ENCODE measurements at places on chromosomes 1 and 21.

DNA sequence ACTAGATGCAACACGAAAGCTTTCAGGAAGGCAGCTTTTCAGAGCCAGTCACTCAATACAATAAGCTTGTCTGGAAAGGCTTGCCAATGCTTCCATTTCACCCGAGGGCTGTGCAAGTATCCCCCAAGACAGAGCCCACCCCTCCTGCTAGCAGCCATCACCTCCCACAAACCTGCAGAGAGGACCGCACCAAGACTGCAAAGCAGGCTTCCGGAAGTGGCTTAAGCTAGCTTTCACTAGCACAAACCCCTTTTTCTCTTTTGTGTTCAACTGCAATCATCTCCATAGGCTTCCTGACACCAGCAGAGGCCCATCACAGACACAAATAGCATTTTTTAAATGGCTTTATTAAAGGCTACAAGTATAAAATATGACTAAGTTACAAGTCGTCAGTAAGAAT lies 31.5 kb downstream of the C1orf198 start:
- no peak for DNase-seq

- no peak for DNase-seq
These were observed 244.4 kb downstream of the FOXD2 start for GRCh38 chr1:47682198-47682597.

GRCh38 chr1:180946056-180946455 lies 33.4 kb downstream of the KIAA1614 start:
- no peak for DNase-seq

DNA sequence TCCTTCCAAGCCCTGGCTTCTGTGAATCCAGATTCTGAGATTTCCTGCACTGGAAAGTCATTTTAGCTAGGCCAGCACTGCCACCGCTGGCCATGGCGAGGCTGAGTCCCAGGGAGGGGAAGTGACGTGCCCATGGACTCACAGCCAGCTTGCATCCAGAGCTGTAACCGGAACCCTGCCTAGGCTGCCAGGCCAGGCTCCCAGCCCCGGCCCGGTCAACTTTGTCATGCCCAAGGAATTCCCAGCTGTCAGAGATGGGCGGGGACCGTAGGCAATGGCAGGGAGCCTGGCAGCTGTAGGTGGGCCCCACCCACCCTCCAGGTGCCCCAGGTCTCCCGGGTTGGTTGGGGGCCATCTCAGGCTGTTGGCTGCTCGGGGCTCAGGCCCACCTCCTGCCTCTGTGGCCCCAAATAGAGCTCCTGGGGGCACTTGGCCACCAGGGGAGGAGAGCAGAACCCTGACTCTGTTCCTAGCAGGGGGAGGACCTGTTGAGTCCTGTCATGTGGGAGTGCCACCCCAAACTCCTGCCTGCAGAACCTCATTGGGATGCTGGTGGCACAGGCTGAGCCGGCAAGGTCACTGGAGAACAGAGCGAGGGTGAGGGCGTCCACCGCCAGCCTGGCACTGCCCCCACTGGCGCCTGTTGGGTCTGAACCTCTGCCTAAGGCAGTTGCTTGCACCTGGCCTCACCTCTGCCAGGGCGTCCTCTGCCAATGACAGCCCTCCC lies 57.8 kb downstream of the FOXO6 start:
- no peak for DNase-seq

DNA sequence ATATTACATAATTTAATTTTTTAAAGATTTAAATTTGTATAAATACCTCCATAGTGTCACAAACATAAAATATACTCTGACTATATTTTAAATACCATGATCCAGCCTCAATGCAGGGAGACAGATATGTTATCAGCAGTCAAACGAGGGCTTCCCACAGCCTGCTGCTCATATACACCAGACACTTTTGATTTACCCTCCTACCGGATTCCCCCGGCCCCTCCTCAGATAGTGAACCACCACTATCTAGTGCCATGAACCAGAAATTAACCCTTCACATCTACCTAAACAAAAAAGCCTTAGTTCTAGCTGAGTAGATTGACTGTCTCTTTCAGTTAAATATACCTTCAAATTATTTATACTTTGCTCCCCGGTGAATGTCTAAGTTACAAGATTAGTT lies 52.4 kb upstream of the C1orf53 start:
- DNase-seq, result no peak

GRCh38 chr1:205994346-205994745 lies 8.8 kb downstream of the RAB7B start:
- DNase-seq, result peak; percentile 15

- no peak for DNase-seq
These were observed 32.9 kb downstream of the TNFSF18 start for GRCh38 chr1:173017792-173018191.

DNA sequence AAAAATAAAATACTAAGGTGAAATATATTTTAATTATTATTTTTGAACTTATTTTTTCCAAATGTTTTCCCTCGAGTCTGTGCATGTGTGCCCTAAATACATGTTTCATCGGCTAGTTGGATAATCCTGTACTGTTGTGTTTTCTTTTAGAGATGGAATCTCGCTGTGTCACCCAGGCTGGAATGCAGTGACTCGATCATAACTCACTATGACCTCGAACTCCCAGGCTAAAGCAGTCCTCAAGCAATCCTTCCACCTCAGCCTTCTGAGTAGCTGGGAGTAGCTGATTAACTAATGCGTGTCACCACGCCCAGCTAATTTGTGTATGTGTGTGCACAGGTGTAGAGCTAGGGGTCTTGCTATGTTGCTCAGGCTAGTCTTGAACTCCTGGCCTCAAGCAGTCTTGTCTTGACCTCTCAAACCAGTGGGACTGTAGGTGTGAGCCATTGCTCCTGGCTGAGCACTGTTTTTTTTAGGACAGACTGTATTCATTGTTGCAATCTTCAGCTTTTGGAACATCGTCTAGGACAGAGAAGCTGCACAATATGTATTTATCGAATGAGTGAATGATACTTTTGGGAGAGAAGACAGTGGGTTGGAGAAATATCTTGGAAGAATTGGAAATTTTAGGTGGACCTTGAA lies 4.8 kb upstream of the TMCO1 start:
- no peak for DNase-seq

Measured in WTC11 (cell line).